ENCODE measurements at places on chromosomes 13 and 19. TPM values are rescaled to one million over a fixed set of nuclear protein-coding genes. Genes with fewer than 3 reads are reported as not detected.

GRCh38 chr19:38551450-38551813, 66.3 kb downstream of the MAP4K1 start:
- DNase-seq, result no peak

- no peak for DNase-seq
Measured at GRCh38 chr13:77919246-77919920, 752 bp upstream of the EDNRB start.

The FARP1 gene
- 16.3 TPM for total RNA-seq

The PSPN gene
- 0.73 TPM for total RNA-seq

The KRTDAP gene
- not detected for total RNA-seq

DNA sequence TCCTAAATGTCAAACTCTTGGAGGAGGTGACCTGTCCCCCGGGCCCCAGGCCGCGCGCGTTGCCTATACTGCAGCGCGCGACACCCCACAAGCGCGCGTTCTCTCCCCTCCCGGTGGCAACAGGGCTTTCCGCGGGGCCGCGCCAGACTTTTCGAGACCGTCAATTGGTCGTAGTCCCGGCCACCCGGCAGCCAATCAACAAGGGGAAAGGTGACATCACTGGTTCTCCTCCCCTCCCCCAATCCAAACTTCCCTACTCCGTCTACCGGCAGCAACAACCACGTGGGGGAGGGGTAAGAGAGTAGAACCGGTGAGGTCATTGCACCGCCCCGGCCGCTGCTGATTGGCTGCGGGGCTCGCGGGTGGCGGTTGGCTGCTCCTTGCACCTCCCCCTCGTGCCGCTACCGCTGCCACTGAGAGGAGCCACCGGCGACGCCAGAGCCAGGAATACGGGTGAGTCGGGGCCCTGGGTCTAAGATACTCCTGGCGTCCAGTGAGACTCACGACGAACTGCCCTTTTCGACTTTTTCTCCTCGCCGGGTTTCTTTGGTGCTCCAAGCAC, 829 bp upstream of the CIC start:
- peak; percentile 99 for DNase-seq

The NLRP4 gene
- not detected for total RNA-seq

The LYL1 gene
- 45.2 TPM for total RNA-seq

DNA sequence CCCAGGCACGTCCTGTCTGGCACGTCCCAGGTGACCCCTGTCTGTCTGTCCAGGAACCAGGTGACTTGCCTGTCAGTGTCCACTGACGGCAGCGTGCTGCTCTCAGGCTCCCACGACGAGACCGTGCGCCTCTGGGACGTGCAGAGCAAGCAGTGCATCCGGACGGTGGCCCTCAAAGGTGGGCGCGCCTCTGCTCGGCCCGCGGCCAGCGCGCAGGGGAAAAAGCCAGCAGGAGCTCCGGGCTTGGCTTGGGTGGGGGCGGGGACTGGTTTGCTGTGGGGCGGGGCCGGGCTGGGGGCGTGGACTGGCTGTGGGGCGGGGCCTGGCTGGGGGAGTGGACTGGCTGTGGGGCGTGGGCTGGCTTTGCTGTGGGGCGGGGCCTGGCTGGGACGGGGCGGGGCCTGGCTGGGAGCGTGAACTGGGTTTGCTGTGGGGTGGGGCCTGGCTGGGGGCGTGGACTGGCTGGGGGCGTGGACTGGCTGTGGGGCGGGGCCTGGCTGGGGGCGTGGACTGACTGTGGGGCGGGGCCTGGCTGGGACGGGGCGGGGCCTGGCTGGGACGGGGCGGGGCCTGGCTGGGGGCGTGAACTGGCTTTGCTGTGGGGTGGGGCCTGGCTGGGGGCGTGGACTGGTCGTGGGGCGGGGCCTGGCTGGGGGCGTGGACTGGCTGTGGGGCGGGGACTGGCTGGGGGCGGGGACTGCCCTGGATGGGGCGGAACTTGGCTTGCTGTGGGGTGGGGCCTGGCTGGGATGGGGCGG, 7.2 kb downstream of the WDR18 start:
- DNase-seq, result no peak

DNA sequence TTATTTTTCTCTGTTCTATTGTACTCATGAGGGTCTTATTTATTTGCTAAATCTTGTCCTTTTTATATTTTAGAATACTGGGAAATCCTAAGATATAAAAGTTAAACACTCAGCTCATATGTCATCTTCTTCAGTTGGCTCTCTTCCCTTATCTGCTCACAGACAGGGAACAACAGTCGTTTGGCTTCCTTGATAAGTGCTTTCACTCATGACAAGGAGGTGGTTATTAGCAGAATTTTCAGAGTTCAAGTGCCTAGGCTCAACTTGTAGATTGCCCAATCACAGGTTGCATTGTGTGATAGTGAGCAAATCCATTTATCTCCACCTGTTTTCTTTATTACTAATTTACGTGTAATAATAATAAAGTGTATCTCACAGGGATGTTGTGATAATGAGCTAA, 620.3 kb upstream of the PCDH20 start:
- DNase-seq, result no peak

DNA sequence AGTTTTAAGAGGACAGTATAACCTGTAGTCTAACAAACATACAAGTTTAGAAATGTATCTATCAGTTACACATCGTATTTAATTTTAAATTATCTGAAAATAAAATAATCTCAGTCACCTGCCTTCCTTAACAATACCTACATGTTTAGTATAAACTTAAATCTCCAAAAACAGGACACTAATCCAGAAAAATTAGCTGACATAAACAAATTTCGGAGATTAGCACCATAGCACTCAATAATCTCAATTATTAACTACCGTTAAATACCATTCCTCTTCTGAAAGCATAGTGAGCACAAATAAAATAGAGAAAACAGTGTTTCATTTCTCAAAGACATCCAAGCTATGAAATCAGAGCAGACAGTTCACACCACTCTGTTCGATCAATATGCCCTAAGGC, 13.2 kb downstream of the MED4 start:
- no peak for DNase-seq

DNA sequence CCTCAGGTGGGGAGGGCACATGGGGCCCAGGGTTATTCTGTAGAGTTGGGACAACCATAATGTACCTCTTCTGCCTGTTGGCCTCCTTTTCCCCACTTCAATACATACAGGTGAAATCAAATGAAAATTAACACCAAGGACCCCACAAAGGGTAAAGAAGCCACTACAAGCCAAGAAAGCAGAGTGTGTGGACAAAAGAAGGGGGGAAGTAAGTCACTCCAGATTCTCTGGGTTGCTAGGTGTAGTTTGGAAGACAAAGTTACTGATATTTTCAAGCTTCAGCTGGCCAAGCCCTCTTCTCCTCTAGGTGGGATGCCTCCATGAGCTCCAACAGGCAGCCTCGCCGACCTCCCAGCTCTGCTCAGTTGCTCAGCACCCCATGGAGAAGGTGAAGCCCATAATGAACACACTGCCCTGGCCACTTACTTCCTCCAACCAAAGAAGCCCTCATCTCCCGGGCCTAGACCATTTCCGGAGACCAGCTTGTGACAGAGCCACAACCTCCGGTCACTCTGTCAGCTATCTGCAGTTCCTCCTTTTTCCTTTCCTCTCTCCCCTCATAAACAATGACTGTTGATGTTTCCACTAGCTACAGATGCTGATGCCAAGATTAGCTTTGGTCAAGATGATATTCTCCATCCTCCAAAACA, 66.8 kb upstream of the MED4 start:
- DNase-seq, result peak; percentile 19

DNA sequence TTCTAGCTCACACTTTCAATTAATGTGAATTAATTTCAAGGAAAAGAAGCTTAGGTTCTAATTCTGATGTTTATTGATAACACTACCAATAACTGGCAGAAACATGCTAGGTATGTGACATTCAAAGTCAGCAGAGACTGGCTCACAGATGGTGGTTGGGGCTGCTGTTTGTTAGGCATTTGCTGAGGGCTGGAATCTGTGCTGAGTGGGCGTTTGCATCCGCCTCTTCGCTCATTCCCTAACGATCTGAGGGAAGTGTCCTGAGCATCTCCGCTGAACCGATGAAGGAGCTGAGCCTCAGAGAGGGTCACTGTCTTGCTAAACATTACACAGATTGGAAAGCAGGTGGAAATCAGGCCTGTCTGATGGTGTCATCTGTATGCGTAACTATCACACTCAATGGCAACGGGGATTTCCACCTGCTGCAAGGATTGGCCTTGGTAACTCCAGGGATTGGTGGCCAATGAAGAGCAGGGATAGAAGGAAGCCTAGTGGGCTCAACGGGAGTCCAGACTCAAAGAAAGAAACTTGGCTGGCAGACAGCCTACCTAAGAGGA, 338.9 kb downstream of the TEX29 start:
- DNase-seq, result no peak

The GFY gene
- total RNA-seq, result not detected

DNA sequence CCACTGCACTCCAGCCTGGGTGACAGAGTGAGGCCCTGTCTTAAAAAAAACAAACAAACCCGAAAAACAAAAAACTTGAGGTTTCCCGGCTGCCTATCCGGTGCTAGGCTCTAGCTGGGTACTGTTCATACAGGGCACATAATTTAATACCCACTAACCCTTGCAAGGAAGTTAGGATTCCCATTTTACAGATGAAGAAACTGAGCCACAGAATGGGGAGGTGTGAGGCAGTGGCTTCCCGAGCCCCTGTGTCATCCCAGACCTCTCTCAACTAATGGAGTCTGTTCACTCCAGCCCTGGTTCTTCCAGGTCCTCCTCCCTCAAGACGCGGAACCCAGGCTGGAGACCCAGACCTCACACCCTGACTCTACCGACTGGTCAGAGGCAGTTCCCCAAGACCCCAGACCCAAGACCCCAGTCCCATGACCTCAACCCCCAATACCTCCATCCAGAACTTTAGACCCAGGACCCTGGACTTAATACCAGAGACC, 576 bp downstream of the APBA3 start:
- no peak for DNase-seq

DNA sequence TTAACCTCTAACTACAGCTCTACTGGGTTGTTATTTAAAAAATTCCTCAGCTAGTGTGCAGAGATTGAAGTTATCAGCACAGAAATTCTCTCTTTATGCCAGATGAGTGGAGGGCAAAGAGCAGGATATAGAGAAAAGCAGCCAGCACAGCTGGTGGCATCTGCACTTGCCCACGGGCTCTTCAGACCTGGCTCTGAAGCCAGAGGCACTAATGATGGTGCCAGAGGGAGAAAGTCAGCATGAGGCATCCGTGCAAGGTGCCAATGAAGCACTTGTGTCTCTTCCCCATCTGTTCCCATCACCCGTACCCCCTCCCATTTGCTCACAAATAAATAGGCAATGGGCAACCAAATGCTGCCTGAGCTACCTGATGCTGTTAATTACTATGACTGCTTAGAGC, 138.9 kb downstream of the OLFM4 start:
- no peak for DNase-seq

All from pulmonary artery endothelial cell (primary cell).